Body of pancreas (tissue), 4 donors: ENCODE measurements at places on chromosomes 4 and X. TPM values are rescaled to one million over a fixed set of nuclear protein-coding genes. Genes with fewer than 3 reads are reported as not detected.

Gene GPM6B
- total RNA-seq, result under 0.01 TPM

Gene UCP1
- not detected for total RNA-seq

Gene F8A2
- not detected for total RNA-seq

Gene TMEM154
- under 0.01 TPM for total RNA-seq

Gene GAB1
- total RNA-seq, result 13.0 TPM

Gene MAGEC2
- not detected for total RNA-seq

Gene IDUA
- 37.6 TPM for total RNA-seq

Gene CLDN34
- not detected for total RNA-seq

Gene TRIML2
- not detected for total RNA-seq

GRCh38 chr4:16056681-16057385 is 27.0 kb downstream of the PROM1 start:
- peaks cover 15% of the 10 kb centered on the region for H3K4me1 ChIP-seq
- no peaks in the 10 kb centered on the region for H3K27me3 ChIP-seq
- H3K36me3 ChIP-seq, result no peaks in the 10 kb centered on the region
- H3K27ac ChIP-seq, result peak overlapping the region; percentile 46
- DNase-seq, result no peak

DNA sequence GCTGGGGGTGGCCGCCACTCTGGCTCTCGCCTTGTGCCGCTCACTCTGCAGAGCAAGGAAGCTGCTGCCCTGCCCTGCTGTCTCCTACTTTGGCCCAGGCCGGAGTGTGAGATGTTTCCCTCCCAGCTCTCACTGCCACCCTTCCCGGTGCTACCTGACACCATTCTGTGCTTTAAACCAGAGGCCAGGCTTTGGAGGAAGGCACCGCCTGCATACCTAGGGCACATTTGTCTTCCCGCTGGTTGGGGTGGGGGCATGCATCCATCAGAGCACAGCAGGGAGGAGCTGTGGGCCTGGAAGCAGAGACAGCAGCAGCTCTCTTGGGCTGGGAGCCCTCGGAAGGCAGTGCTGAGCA is 96.9 kb upstream of the PSAPL1 start:
- H3K4me1 ChIP-seq, result no peaks in the 10 kb centered on the region
- H3K27ac ChIP-seq, result no peak overlapping the region
- no peaks in the 10 kb centered on the region for H3K27me3 ChIP-seq
- DNase-seq, result no peak

DNA sequence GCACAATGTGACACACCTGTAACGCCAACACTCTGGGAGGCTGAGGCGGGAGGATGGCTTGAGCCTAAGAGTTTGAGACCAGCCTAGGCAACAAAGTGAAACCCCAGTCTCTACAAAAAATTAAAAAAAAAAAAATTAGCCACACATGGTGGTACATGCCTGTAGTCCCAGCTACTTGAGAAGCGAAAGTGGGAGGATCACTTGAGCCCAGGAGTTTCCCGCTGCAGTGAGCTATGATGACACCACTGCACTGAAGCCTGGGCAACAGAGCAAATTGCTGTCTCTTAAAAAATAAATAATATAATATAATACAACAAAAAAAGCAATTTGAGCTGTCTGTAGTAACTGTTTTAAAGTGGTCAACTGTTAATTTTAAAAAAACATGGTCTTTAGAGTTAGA is 13.2 kb downstream of the SPOCK3 start:
- no peaks in the 10 kb centered on the region for H3K27me3 ChIP-seq
- DNase-seq, result no peak
- no peak overlapping the region for H3K4me3 ChIP-seq
- H3K27ac ChIP-seq, result no peak overlapping the region

GRCh38 chr4:72365016-72365415 is 204.0 kb downstream of the ADAMTS3 start:
- no peak overlapping the region for H3K27ac ChIP-seq
- H3K4me3 ChIP-seq, result no peak overlapping the region
- H3K27me3 ChIP-seq, result no peaks in the 10 kb centered on the region
- DNase-seq, result no peak

DNA sequence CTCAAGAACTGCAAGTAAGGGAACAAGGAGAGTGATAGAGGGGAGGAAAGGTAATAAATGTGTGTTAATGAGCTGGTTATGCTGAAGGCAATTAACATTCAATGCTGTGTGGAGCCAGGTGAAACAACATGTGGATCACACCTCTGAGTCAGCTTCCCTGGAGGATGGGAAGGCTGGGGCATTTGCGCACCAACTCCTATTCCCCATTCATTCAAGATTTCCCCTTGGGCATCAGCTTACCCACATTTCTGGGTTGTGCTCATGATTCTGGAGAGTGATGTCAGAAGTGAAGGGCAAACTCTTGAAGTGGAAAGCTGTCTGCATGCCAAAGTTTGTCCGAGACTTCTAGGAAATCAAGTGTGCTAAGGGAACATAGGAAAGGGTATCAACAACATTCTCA is 461.4 kb downstream of the MID1IP1 start:
- no peak overlapping the region for H3K27ac ChIP-seq
- DNase-seq, result no peak
- H3K27me3 ChIP-seq, result no peaks in the 10 kb centered on the region
- no peaks in the 10 kb centered on the region for H3K36me3 ChIP-seq
- H3K4me1 ChIP-seq, result no peaks in the 10 kb centered on the region

- DNase-seq, result no peak
- no peaks in the 10 kb centered on the region for H3K27me3 ChIP-seq
- H3K4me1 ChIP-seq, result no peaks in the 10 kb centered on the region
- no peaks in the 10 kb centered on the region for H3K36me3 ChIP-seq
These were observed 217.5 kb downstream of the BANK1 start for GRCh38 chr4:102007959-102008425.

GRCh38 chr4:139919521-139919920 is 234.5 kb downstream of the MAML3 start:
- peak overlapping the region; percentile 81 for H3K27ac ChIP-seq
- DNase-seq, result peak; percentile 49
- H3K4me1 ChIP-seq, result peaks cover 86% of the 10 kb centered on the region
- H3K36me3 ChIP-seq, result no peaks in the 10 kb centered on the region
- H3K4me3 ChIP-seq, result no peak overlapping the region

DNA sequence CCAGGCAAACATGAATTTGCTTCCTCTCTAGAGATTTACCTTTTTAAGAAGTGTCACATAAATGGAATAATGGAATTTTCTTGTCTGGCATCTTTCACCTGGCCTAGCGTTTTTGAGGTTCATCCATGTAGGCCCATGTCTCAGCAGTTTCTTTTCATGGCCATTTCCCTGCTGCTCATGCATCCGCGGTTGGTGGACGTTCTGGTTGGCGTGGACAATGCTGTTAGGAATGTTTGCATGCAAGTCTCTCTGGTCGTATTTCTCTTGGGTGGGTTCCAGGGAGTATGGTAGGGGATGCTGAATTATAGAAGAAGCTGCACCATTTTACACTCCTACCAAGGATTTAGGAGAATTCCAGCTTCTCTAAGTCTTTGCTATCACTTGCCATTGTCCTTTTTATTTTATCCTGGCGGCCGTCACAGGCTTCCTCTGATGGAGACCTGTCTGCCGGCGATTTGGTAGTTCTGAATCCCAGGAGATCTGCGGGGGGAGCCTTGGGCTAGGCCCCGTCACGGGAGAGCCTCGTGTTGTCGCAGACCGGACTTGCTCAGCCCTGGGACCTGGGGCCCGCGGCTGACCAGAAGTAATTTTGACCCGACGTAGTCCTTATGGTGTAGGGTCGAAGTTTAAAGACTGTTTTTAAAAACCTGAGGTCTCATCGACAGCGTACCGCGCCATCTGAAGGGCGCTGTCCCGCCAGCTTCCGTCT is 56.9 kb upstream of the TADA2B start:
- H3K27ac ChIP-seq, result peak overlapping the region; percentile 97
- DNase-seq, result no peak
- H3K4me1 ChIP-seq, result peaks cover 44% of the 10 kb centered on the region
- no peaks in the 10 kb centered on the region for H3K27me3 ChIP-seq

DNA sequence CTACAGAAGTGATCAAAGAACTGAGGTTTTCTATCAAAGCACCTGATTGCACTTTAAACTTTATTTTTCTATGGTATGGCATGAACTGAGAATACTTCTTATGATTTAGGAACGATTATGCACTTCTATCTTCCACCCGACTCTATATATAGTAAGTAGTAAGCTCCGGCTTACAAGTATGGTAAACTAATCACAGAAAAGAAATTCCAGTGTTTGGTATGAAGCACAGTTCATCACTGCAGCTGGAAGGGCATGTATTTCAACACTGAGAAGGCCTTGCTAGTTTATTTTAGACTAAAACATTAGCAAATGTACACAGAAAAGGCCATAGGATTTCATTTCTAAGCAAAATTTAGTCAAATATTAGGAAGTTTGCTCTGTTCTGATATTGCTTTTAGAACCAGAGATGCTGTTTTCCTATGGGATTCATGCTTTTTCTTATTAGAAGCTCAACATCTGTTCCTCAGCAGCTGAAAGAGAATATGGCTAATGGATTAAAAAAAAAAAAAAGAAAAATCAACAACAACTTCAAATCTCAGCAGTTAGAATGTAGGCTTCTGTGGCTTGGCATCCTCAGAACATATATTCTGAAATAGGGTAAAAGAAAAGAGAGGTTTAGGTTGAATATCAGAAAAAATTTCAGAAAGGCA is 273.5 kb downstream of the C4orf33 start:
- H3K4me3 ChIP-seq, result no peak overlapping the region
- DNase-seq, result no peak
- H3K27ac ChIP-seq, result no peak overlapping the region
- H3K27me3 ChIP-seq, result no peaks in the 10 kb centered on the region
- H3K4me1 ChIP-seq, result no peaks in the 10 kb centered on the region

DNA sequence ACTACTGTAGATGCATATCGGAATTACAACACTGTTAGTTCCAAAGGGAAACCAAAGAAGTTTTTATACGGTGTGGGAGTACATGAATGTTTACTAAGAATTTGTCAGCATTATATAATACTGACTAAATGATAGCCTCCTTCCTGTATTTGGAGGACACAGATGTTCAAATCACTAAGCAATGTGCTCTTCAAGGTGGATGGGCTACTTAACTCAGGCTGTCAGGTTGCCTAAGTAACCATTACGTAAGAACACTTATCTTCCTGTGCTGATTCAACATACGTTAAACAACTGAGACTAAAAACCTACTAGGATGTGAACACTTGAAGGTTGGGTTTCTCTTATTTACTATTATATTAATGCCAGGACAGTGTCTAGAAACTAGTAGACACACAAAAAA is 81.9 kb upstream of the HPGD start:
- no peak overlapping the region for H3K4me3 ChIP-seq
- H3K4me1 ChIP-seq, result no peaks in the 10 kb centered on the region
- no peak for DNase-seq
- no peaks in the 10 kb centered on the region for H3K27me3 ChIP-seq
- no peak overlapping the region for H3K27ac ChIP-seq

- no peaks in the 10 kb centered on the region for H3K36me3 ChIP-seq
- no peak overlapping the region for H3K4me3 ChIP-seq
- no peak overlapping the region for H3K27ac ChIP-seq
- H3K27me3 ChIP-seq, result no peaks in the 10 kb centered on the region
- DNase-seq, result no peak
These were observed 62.6 kb upstream of the TSPAN5 start for GRCh38 chr4:98720871-98721480.

- no peaks in the 10 kb centered on the region for H3K36me3 ChIP-seq
- no peak for DNase-seq
- peaks cover 7% of the 10 kb centered on the region for H3K4me1 ChIP-seq
- no peak overlapping the region for H3K27ac ChIP-seq
- no peak overlapping the region for H3K4me3 ChIP-seq
These were observed 58.7 kb downstream of the PPEF2 start for GRCh38 chr4:75843596-75843995.
